ENCODE measurements at places on chromosomes 13 and 19.
A peak's percentile ranks its signal among the peaks of the same experiment; 100 is the strongest.

GRCh38 chr19:1177322-1178114 lies 3.5 kb upstream of the SBNO2 start:
- DNase-seq, result no peak

- no peak for DNase-seq
These were observed 945.5 kb upstream of the SLC10A2 start for GRCh38 chr13:104011505-104012241.

DNA sequence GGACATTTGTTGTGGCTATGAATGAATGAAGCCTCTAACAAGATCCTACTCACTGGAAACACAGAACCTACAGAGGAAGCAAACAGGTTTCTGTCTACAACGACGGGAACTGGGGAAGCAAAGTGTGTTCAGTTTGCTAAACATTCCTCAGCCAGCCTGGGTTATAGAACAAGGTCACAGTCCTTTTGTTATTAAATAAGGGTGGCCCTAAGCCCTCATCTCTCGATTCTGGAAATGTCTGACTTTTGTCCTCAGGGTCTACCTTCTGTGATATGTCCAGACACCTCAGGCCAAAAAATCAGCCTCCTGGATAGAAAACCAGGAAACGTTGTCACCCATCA lies 64.6 kb upstream of the ARHGEF7 start:
- DNase-seq, result no peak

GRCh38 chr13:97344265-97345175 lies 89.4 kb upstream of the RAP2A start:
- DNase-seq, result peak; percentile 25

DNA sequence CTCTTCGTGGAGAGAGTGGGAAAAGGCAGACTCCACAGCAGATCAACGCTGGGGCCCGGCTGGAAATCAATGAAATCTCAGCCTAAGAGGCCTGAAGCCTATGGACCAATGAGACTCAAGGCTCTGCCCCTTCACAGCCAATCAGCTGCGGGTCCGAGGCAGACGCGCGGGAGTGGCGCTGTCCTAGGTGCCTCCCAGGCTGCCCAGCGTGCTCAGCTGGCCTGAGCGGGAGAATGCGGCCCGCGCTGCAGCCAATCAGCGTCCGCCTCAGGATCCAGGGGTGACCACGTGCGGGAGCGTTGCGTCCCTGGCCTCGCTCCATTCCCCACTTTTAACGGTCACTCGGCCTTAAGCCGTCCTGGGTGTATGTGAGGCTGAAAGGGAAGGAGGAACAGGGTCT lies at the start of gene ZBTB32:
ZBTB32 (plus strand) TSS at position 341 of the 400 bp plus-strand sequence. CDS start 10,069 bp downstream, outside the sequence.
- no peak for DNase-seq

GRCh38 chr13:39538816-39539790 lies 63.9 kb downstream of the LHFPL6 start:
- DNase-seq, result no peak

DNA sequence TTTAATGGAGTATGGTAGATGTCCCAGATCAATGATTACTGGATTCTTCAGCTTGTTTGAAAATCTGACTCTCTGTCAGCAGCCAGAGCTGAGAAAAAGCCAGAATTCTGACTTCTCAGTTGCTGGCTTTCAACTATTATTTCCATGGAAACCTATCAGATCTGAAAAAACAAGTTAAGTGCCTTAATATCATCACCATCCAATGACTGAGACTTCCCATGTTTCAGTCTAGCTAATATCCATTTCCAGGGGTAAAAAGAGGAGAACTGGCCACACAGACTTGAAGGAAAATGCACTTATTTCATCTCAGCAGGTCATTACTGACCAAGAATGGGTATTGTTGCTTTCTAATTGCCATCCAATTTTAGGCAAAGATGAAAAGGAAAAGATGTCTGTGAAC lies 75.2 kb downstream of the TNFSF11 start:
- no peak for DNase-seq

- DNase-seq, result no peak
These were observed 9.1 kb downstream of the SLITRK5 start for GRCh38 chr13:87680298-87680697.

DNA sequence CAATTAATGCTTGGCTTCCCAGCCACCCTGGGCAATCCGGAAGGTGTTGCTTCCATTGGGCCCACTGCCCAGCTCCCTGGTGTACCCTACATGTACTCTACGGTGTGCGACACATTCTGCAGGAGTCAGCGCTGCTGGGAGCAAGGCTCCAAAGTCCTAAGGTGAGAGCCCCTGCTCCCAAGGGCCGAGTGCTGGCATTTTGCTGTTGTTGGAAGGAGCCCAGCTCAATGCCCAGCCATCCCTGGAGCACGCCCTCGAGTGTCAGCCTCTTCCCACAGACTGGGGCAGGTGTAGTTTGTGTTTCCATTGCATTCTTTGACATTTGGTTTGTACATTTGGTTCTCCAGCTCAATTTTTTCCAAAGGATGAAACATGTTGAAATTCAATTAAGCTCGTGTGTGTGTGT lies 64.6 kb downstream of the GGACT start:
- DNase-seq, result no peak

GRCh38 chr13:114025714-114026431 lies 52.0 kb upstream of the C13orf46 start:
- no peak for DNase-seq

DNA sequence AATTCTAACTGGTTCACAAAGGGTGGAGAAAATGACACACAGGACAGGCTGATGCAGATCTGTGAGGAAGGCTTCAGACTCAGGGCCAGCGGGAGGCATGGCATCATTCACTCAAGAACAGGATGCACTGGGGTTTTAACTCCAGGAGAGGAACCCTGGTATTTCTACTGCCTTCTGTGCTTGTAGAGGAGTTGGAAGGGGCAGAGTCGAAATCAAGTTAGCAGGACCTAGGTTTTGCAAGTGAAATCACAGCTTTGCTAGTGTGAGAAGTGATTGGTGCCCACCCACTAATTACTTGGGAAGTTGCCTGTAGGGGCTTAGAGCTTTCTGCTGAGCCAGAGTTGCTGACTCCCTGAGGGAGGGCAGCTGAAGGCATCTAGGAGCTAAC lies 92.7 kb downstream of the AKAP11 start:
- no peak for DNase-seq

- no peak for DNase-seq
These were observed 740.1 kb downstream of the UQCRFS1 start for GRCh38 chr19:28472843-28473242.

DNA sequence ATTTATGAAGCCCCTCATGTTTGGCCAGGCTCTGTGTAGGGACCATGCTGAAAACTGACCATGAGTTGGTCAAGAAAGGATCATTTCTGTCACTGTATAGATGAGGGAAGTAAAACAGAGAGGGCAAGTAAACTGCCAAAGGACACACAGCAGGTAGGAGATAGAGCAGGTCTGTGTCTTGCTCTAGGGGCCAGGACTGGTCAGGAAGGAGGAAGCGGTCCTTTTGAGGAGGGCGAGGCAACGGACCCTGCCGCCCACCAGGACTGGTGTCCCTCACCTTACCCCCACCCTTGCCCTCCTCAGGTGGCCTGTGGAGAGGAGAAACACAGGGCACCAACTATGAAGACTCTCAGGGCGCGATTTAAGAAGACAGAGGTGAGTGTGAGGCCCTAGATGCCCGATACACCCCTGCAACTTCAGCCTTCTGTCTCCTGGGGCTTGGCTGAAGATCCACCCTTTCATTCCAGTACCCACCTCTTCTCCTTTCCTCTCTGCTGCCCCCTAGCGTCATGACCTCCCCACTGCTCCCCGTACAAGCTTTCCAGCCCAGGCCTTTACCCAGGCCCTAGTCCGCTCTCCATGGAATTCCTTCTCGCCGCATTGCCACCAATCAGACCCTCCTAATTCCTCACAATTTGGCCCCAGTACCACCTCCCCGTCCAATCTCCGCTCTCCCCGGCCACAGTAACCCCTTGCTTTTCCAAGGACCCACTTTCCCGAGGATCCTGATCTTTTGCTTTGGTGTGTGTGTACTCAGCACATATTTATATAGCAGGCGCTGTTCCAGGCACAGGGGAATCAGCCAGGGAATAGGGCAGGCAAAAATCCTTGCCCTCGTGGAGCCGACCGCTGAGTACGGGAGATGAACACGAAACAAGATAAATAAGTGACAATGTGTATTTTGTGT lies 3.9 kb downstream of the ANKRD24 start:
- peak; percentile 59 for DNase-seq

GRCh38 chr19:19628501-19629134 lies 598 bp upstream of the LPAR2 start:
- DNase-seq, result no peak

GRCh38 chr13:37023871-37024270 lies 23.3 kb downstream of the EXOSC8 start:
- no peak for DNase-seq

- DNase-seq, result no peak
These were observed 386 bp downstream of the GIPR start for GRCh38 chr19:45668342-45668871.

DNA sequence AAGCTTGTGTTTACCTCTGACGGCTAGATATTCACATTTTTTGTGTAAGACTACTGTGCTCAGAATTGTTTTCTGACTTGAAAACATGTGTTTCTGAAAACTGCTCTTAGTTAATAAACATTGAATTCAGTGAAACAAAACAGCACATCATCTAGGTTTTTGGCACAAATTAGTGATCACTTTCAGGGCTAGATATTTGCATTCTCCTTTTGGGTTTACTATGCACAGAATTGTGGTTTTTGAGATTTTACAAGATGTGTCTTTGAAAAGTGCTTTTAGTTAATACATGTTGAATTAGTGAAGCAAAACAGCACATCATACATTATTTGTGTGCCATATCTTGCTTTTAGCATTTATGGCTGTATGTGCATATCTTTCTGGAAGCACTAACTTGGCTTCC lies 8.2 kb upstream of the PARP4 start:
- DNase-seq, result no peak

DNA sequence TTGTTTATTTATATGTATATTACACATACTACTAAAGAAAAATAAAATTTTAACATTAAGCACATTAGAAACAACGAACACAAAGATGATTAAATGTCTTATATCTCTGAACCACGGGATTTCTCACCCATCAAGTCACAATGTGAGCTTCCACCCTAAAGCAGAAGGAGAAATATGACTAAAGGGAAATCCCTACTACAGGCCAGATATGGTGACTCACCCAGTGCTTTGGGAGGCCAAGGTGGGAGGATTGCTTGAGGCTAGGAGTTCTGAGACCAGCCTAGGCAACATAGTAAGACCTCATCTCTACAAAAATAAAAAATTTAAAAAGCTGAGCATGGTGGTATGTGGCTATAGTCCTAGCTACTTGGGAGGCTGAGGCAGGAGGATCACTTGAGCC lies 24.6 kb downstream of the DCT start:
- no peak for DNase-seq

- DNase-seq, result no peak
These were observed 4.9 kb downstream of the NUMBL start for GRCh38 chr19:40685563-40685962.

GRCh38 chr13:86731987-86732386 lies 932.8 kb upstream of the SLITRK6 start:
- no peak for DNase-seq

- DNase-seq, result no peak
These were observed 654 bp downstream of the ZNF579 start for GRCh38 chr19:55579766-55580621.

- no peak for DNase-seq
These were observed 445.5 kb upstream of the SGCG start for GRCh38 chr13:22735011-22735995.

DNA sequence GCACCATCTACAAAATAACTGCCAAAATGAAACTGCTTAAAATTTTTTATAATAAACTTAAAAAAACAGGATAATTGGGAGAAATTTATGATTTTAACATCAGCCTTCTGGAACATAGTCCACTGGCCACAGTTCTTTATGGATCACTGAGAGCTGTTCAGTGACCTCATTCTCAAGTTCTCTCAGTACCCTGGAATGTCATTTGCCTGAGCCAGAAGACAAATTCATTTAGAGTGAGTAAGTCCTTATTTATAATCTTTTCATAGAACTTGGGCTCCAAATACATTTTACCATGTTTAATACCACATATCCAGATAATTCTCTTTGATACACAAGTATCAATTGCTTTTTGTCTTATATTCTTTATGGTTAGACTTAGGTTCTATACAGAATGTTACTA lies 87.6 kb downstream of the CAB39L start:
- no peak for DNase-seq

DNA sequence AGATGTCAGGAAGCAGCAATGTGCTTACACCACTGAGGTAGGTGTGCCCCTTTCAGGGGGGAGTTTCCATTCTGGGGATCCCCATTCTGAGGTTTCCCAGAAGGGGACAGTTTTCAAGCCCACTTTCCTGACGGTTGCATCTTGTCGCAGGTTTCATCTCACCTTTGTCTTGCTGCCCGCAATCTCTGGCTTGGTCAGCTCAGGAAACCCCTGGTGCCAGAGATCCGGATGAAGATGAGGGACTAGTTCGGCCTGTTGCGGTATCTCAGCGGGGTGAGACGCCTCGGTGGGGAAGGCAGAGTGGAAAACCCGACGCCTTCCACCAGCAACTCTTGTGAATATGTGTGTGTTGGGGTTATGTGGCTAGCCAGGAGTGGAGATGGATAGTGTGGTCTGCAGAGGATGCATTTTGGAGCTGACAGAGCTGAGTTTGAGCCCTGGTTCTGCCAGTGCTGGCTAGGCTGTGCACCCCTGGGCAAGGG lies 13.1 kb downstream of the TNFSF9 start:
- no peak for DNase-seq

DNA sequence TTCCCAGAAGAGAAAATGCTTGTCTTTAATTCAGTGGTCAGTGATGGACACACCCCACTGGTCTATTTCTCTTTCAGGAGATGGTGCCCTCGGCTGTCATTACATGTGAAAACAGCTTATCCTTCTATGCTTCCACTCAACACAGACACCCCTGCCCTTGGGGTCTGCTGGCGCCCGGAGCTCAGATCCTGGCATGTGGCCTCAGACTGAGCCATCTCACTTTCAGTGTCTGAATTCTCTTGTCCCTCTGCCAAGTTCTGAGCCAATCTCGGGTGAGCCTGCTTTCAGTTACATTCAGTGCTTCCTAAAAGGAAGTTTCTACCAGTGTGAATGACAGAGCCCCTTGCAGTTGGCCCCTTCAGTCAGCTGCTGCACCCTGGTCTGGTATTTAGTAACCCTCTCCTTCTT lies 293.6 kb downstream of the DNAJC15 start:
- DNase-seq, result peak; percentile 41

- DNase-seq, result no peak
These were observed 22.6 kb downstream of the FAM124A start for GRCh38 chr13:51244637-51245405.

DNA sequence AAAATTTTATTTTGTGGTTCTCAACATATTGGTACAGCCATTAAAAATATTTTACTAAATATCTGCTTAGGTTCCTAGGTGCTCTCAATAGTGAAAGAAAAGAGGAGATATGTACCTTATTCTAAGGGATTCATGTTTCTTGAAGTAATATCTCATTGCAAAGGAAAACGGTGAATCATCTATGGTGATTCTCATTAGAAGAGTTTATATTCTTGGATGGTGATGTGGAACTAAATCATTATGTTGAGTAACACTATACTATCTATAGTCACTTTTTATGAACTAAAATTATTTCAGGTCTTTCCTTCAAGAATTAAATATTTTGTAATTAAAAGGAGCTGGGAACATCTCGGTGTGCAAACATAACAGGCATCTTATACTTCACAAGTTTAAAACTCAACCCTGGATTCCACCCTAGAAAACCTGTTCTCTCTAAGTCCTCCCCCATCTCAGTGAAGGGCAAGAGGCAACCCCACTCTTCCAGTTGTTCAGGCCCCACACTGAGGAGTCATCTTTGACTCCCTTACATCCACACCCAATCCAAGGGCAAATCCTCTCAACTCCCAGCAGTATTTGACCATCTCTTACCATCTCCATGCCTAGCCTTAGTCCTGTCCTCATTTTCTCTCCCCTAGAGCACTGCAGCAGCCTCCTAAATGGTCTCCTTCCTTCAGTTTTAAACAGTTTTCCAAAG lies 140.1 kb downstream of the RGCC start:
- DNase-seq, result no peak

GRCh38 chr13:52850396-52851136 lies 2.1 kb upstream of the PCDH8 start:
- peak; percentile 11 for DNase-seq

Data from substantia nigra (tissue), 51 donors.